Fibroblast of skin of back (primary cell): ENCODE measurements at places on chromosomes 12 and 14.

- DNase-seq = no peak
These were observed 269.9 kb upstream of the PLEKHG7 start for GRCh38 chr12:92432724-92433441.

DNA sequence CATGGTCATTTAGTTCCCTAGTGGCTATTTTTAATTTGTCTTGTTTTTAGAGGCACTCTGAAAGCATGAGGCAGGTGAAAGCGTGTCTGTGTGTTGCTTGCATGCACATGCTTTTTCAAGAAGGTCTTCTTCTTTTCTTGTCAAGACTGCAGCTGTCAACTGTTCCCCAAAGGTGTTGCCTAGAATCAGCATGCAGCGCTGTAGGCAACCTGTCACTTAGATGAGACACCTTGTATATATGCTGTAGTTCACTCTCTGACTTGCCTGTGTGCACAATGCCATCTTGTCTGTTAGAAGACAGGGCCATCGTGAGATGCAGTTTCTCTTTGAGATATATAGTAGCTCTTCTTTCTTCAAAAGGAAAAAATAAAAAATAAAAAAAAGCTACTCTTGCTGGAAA, 885.7 kb downstream of the DIO2 start:
- no peak for DNase-seq

DNA sequence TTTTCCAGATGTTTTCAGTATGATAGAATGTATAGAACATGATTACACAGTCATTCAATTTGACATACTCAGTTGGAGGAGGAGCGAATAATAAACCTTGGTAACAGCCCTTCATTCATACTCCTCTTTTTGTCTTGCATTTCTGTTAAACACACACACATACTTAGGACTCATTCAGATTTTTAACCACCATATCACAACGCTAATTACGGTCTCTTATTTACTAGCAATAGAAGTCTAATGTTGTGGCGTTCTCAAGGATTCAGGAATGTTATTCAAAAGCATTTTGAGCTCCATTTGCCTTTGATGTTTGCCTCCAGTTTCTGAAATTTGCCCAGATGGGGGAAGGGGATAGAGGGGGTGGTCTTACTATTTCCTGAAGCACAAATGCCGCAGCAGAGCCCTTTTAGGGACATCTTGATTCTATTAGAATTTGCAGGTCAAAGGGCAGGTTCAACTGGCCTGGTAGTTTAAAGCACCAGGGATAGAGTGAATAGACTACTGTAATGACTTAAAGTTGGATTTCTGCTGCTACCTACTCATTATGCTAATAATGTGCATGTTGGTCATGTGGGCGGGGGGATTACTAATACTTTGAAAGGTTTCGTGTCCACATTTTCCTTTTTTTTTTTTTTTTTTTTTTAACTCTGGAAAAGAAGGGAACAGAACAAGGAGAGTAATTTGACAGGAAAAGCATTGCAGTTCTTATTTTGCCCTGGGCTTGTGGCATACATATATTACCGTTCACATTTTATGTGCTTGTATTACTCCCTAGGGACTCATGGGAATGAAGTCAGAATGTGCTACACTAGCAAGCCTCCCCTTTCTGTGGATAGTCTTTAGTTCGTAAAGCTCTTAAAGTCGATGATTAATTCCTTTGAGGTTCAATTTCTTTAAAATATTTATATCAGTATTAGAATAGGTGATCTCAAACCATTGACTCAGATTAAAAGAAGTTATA, 226.8 kb downstream of the FBXL14 start:
- DNase-seq = peak; percentile 54

DNA sequence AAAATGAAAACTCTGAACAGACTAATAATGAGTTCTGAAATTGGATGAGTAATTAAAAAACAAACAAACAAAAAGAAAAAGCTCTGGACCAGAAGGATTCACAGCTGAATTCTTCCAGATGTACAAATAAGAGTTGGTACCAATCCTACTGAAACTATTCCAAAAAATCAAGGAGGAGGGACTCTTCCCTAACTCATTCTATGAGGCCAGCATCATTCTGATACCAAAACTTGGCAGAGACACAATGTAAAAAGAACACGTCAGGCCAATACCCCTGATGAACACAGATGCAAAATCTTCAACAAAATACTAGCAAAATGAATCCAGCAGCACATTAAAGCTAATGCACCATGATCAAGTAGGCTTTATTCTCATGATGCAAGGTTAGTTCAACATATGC, 183.9 kb upstream of the CNOT2 start:
- DNase-seq = no peak

- DNase-seq = no peak
These were observed 4.6 kb downstream of the RND1 start for GRCh38 chr12:48861111-48861510.

DNA sequence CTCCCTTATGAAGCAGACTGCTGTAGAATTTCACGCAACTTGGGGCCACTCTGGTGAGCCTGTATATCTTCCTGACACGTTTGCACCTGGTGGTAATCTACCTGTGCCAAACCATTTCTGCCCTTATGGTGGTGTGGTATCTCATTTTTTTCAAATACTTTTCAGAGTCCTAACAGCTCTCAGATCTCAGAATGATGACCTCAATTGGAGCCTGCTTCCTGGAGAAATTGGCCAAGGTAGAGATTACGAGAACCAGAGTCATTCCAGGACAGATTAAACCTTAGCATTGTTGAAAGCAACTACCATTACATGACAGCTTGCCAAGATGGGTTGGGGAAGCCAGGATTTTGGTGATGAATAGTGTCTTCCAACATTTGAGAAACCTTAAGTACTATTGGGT, 48.2 kb downstream of the CPSF6 start:
- no peak for DNase-seq

DNA sequence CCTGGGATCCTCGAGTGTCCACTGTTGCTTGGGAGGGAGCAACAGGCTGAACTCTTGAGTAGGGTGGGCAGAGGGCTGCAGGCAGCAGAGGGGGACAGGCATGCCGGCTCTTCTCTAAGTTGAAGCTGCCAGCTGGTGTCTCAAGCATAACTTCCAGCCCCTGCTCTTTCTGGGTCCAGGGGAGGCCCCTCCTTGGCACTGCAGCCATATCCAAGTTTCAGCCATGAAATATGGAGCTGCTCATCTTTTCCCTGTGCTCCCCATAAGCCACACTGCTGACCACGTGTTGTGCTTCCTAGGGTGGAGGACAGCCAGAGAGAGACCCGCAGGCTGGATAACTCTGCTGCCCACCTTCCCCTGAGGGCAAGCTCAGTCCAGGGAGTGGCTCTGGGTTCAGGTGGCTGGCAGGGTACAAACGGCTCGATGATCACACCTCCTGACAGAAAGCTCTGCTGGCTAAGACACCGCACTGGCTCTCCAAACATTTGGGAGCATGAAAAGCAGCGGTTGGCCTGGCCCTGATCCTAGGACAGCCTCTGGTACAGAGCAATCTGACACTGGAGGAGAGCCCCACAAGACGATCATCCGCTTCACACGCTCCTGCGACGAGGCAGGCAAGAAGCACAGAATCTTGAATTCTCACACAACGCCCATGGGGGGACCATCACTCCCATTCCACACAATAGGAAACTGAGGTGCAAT, 79.6 kb downstream of the PITPNM2 start:
- no peak for DNase-seq

- no peak for DNase-seq
These were observed 27.8 kb downstream of the CLIP1 start for GRCh38 chr12:122394626-122395194.

DNA sequence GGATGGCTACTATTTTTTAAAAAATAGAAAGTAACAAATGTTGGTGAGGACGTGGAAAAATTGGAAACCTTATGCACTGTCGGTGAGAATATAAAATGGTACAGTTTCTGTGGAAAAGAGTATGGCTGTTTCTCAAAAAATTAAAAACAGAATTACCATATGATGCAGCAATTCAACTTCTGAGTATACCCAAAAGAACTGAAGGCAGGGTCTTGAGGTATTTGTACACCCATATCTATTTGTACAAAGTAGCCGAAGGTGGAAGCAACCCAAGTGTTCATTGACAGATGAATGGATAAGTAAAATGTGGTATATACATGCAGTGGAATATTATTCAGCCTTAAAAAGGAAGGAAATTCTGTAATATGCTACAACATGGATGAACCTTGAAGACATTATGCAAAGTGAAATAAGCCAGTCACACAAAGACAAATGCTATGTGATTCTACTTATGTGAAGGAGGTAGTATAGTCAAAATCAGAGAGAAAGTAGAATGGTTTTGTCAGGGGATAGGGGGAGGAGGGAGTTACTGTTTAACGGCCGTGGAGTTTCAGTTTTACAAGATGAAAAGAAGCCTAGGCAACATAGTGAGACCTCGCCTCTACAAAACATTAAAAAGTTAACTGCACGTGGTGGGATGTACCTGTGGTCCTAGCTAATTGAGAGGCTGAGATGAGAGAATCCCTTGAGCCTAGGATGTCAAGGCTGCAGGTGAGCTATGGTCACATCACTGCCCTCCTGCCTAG, 38.4 kb upstream of the CCT2 start:
- no peak for DNase-seq

DNA sequence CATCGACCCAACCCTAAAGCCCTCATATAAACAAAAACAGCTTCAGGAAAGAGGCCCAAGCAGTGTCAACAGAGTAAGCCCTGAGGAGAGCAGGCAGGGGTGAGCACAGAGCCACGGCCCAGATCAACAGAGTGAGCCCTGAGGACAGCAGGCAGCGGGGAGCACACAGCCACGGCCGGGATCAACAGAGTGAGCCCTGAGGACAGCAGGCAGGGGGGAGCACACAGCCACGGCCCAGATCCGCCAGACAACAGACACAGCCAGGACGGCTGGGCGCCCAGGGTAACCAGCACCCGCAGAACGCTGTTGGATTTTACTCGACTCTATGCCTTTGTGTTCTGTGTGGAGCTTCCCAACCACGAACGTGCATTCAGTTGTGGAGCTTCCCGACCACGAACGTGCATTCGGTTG, 15.0 kb downstream of the CCDC85C start:
- DNase-seq = no peak

GRCh38 chr14:95614349-95614748, 71.9 kb upstream of the TCL1B start:
- DNase-seq = no peak
